ENCODE measurements at places on chromosomes 12 and 14.

DNA sequence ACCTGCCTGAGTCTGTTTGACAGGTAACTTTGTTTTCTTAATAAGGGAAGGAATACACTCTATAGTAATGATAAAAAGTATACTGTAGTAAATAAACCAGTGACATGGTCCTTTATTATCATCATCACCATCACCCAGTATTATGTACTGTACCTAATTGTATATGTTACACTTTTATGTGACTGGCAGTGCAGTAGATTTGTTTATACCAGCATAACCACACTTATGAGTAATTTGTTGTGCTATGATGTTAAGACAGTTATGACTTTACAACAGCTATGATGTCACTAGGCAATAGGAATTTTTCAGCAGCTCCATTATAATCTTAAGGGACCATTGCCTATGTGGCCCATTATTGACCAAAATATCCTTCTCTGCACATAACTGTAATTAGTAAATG lies 155.0 kb downstream of the NUBPL start:
- DNase-seq = no peak

DNA sequence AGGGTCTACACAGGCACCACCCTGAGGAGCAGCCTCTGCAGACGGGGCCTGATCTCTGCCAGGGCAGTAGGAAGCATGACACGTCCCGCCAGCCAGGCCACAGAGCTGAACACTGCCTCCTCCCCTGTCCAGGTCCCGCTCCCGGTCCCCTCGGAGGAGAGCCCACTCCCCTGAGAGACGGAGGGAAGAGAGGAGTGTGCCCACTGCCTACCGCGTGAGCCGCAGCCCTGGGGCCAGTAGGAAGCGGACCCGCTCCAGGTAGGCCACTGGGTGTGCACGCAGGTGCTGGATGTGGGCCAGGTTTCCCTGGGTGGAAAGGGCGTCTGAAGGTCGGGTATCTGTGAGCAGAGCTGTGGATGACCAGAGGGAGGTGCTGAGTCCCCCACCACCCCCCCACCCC lies 41.9 kb upstream of the MMP17 start:
- no peak for DNase-seq

DNA sequence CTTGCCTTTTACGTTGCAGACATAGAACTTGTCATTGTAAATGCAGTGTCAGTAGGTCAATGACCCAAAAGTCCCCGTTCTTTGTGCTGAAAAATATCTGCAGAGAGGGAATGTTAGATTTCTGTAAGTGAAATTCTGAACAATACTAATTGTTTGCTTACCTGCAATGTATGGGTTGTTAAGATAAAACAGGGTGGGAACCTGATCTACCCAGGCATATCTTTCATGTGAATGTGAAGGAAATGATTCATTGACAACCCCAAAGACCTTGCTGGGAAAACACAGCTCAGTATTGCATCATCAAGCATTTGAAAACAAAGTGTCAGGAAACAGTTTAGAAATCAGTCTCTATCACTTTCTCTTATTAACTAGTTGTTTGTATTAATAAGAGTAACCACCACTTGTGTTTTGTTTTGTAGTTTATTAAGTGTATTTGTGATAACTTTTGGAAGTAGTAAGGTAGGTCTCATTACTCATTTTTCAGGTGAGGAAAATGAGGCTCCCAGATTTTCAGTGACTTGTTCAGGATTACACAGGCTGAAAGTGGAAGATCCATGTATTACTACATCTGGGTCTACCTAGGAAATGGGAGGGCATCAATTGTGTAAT lies 57.9 kb upstream of the SLC38A2 start:
- peak; percentile 71 for DNase-seq

GRCh38 chr12:103707446-103707845 lies 120.4 kb downstream of the STAB2 start:
- DNase-seq = no peak

DNA sequence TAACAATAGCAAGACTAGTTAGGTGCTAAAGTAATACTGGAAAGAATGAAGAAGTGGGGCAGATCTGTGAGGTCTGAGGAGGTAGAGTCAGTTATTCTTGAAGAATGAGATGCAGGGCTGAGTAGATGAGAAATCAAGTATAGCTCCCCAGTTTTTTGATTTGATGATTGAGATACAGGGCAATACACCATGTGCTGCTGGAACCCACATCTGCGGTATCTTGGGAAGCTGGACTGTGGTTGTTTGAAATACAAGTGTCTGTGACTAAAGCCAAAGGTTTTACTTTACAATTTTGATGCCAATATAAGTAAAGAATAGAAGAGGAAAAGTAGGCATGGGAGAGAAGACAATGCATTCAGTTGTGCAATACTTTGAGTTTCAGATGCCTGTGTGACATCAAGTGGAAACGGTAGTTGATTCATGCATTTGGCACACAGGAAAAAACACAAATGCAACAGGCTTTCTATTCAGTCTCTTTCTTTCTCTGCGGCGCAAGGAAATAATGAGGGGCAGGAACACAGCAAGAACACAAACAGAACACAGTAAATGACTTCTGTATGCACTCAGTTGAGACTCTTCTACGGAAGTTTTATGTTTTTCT lies 190.2 kb upstream of the SLC38A2 start:
- DNase-seq = peak; percentile 80

GRCh38 chr12:40225337-40225983 lies 663 bp downstream of the LRRK2 start:
- DNase-seq = no peak

DNA sequence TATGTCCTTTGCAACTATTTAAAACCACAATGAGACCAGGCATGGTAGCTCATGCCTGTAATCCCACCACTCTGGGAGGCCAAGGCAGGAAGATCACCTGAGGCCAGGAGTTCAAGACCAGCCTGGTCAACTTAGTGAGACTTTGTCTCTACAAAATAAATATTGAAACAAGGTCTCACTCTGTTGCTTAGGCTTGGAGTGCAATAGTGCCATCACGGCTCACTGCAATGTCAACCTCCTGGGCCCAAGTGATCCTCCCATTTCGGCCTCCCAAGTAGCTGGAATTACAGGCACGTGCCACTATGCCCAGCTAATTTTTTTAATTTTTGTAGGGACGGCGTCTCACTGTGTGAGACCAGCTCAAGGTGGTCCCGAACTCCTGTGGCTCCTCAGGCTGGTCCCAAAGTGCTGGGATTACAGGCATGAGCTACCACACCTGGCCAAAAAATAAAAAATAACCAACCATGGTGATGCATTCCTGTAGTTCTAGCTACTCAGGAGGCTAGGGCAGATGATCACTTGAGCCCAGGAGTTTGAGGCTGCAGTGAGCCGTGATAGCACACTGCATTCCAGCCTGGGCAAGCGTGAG lies 955 bp upstream of the FITM1 start:
- DNase-seq = no peak

- DNase-seq = no peak
These were observed 17.4 kb upstream of the SLC10A1 start for GRCh38 chr14:69814397-69814796.

DNA sequence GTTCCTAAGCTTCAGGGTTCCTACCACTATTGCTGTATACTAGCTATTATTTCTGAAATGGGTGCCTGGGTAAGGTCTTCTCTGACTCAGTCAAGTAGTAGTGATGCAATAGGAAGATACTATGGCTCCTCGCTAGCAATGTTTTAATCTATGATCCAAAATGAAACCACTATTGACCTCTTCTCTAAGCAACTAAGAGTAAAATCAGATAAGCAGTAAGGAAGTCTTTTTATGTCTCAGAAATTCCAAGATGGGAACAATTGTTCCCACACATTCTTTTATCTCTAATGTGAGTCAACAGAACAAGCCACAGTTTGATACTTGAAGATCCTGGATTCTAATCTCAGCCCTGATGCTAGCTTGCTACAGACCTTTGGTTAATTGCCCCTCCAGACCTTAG lies 45.1 kb downstream of the AREL1 start:
- no peak for DNase-seq

DNA sequence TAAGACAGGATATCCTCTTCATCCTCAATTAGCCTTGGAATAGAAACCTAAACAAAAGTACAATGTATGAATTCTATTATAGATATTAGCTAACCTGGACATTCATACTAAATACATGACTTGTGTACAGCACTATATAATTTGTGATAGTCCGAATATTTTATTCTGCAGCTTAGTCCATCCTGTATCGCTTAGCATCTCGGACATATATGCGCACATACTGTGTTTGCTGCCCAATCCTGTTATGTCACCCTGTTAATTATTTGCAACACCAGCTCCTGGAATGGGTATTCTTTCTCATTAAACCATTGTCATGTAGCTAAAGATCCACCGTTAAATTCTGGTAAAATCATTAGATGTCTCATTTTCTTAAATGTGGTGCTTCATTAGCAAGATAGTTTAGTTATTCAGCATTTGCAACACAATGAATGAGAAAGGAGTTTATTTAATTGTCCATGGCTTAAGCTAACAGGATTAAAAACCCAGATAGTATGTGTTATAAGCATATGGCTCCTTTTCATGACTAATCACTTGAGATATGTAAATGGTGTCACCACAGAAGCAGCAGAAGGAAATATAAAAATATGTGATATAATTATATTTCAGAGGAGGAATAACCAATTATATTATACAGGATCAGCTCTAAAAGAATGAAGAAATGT lies 156.0 kb upstream of the ARHGAP5 start:
- no peak for DNase-seq

DNA sequence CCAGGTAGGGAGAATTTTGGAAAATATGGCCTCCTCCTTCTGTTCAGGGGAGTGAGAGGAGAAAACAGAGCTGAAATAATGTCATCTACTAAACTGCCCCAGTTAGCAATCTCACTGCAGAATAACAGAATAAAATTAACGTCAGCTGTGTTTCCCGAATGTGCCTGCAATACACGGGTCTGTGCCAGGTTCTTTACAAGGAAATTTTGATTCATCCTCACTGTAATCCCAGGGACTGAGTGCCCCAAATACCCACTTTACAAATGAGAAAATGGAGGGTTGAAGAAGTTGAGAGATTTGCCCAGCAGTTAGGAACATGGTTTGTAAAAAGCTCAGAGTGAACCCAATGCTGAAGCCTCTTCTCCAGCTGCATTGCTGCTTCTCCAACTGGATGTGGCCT lies 21.3 kb upstream of the SERPINA6 start:
- DNase-seq = no peak

- DNase-seq = no peak
These were observed 59.1 kb downstream of the TBC1D30 start for GRCh38 chr12:64883264-64884163.

- no peak for DNase-seq
These were observed 40.5 kb downstream of the GALC start for GRCh38 chr14:87952307-87953094.

DNA sequence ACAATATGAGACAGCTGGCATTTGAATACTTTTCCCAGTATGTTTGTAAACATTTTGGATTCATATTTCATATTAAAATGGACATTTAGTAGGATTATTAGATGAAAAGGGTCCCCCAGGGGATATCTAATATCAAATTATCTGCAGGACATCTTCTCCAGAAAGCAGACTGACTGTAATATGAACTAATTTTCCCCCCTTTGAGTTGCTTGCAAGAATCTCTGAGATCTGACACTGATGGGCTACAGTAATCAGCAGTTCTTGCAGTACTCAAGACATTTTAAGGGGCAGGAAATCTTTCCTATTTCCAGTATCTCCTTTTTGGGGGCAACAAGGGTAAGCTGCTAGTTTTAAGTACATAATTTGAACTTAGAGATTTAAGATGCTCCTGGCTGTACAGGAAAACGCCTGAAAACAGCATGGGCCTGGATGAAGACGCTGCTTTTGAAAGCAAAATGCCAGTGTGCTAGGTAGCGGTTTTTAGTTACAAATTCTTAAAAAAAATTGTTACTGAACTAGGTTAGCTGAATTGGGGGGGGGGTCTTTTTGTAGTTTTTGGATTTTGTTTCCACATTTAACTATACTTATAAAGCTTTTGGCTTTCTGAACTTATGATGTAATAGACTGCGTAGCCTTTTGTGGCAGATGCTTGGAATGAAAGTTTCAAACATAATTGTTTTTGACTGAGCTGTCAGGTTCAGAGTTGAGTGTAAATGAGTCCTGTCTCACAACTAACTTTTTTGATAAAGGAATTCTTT lies 2.2 kb downstream of the FRMD6 start:
- no peak for DNase-seq

DNA sequence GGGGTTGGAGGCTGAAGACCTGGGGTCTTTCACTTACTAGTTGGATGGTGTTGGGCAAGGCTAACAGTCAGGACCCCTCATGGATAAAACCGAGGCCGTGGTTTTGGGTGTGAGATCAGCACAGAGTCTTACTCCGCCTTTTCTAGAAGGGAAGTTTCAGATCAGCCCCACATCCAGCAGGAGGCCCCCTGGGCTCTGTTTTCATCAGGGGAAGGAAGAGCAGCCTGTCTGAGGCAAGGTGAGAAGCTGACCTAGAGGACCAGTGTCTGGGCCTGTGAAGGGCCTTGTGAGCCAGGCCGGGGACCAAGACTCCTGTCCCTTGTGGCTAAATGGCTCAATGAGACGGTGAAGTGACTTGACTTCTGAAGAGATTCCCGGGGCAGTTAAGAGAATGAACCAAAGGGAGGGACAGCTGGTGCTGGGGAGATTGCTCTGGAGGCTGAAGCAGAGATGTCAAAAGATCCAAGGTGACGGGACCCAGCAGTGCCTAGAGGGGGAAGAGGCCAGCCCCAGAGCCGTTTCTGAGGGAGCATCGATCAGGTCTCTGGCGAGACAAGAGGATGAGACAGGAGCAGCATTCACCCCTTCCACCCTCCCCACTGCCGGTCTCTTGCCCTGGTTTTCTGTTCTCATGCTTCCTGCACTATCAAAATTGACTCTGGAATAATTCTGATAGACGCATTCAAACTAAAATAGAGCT lies 40.1 kb upstream of the TSPAN9 start:
- no peak for DNase-seq

DNA sequence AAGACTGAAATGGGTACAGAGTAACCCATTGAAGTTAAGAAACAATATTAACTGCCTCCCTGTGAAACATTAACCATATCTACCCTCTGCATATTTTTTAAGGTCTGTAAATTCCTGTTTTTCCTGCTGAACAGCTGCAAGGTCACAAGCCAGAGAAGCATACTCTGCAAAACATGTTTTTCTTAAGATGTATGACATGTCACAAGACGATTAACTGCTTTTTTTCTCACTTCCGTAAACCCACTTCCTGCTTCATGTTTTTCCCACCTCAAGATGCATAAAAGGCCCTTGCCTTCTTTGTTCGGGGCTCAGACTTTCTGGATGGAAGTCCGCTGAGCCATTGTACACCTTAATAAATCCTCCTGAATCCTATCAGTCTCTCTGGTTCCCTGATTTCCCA lies 504.7 kb upstream of the MIS18BP1 start:
- DNase-seq = no peak

DNA sequence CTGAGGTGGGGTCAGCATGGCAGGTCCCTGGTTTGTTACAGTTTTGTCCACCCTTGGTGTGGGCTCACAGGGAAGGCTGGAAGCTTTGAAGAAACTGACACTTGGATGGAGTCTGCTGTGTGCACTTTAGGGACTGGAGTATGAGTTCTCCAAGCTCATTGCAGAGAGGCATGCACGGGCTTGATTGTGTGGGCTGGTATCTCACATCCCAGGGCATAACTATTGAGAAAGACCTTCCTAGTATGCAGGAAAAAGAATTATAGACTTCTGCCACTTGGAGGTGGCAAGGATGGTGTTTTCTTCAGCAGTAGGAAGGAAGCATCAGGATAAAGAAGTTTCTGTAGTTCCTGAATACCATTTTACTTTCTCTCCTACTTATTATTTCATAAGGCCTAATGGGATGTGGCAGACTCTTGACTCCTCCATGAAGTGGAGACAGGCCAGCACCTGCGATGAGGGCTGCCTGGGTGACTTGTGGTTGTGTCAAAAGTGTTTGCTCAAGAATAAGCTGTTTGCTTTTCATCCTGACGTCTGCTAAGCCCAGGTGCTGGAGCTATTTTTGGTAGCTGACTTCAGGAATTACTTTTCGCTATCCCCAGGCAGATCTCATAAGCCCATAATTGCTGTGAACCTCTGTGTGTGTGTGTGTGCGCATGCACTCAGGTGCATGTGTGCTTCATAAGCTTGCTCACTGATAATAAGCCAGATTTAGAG lies 125.8 kb downstream of the KTN1 start:
- no peak for DNase-seq
